ENCODE measurements at places on chromosomes 7 and 10. TPM values are rescaled to one million over a fixed set of nuclear protein-coding genes. Genes with fewer than 3 reads are reported as not detected.

- DNase-seq: no peak
Measured at GRCh38 chr7:11613292-11613930, 218.6 kb downstream of the THSD7A start.

DNA sequence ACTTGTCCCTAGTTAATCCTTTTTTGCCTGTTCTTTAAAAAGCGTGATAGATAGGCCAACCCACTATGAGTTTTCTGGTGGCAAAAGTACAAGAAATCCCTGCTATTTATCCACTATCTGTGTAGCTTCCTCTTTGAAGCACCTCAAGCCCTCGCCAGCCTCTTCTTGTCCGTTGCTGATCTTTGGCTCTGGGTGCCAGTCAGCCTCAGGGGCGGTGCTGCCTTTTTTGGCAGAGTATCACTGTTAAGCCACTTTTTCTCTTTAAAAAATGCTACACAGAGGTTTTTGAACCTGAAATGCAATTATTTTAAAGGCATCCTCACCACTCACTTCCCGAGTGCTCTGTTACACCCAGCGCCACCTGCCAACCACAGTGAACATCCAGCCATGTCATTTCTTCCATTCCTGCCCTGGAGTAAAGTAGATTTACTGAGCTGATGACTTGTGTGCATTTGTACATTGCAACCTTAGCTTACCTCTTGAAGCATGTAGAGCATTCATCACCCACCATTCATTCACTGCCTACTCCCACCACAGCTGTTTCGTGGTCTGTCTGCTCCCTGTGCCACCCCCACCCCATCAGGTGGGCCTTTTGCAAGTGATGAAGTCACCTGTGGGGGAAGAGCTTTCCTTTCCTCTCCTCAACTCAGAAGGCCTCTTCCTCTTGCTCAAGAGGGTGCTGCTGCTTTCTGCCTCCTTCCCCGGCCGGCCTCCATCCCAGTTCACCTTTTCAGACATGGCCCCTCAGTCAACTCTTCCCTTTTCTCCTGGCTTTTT is 414.2 kb upstream of the GALNT17 start:
- DNase-seq: no peak

The HOXA7 gene
- not detected for total RNA-seq

- no peak for DNase-seq
Measured at GRCh38 chr7:68544851-68545250, 1053.4 kb upstream of the AUTS2 start.

GRCh38 chr7:4018601-4019316 is 663.3 kb upstream of the FOXK1 start:
- DNase-seq: no peak

DNA sequence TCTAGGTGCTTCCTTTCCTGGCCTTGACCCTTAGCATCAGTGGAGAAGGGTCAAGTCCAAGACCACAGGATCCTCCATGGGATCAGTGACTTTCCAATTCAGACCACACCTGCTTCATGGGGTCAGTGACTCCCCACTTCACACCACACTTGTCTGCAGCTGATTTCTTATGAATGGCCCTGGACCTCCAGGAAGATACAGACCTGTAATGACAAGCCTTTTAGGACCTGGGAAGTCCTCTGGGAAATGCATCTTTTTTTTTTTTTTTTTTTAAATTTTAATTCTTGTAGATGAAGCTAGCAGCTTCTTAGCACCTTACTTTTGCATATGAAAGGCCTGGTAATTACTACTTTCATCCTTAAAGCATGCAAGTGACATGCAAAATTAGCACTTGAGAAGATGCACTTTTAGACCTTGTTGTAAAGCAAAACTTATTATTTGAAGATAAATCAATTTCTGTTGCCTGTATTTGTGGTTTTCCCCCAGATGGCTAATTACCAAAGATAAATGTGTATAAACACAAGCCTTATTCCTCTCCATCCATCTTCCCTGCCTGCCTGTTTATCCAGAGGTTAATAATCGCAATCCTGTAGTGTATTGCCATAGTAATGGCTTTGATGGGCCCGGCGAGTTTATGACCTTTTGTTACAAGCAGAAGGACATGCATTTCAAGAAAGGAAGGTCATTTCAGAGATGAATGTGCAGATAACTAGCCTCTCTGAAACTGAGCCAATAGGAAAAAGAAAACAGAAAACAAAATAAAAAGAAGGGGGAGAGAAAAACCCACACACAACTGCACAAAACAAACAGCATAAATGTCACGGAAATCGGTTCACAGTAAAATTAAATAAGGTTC is 1018.7 kb downstream of the TYW1 start:
- DNase-seq: no peak

DNA sequence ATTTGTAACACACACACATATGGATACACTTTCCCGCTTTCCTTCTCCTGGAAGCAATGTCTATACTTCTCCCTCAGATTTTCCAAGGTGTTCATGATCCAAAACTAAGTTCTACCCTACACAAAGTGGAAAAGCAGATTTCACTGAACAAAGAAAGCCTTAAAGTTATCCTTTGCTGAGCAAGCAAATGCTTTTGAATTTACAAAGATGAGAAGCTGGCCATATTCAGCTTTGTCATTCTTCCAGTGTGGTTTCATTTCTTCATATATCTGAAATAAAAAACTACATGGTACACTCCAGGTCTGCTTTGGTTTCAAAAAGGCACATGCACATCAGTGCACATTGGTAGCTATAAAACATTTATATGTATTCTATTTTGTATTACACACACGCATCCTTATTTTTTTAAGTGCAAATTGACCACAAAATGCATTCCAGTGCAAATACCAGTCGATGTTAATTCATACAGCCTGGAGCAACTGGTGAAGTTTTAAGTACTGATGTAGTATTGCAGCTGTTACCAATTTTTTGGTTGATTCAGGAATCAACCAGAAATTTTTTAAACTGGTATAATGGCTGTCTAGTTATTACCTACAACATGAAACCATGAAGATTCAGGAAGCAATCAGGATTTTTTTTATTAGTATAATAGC is 65.5 kb upstream of the SRPK2 start:
- DNase-seq: no peak

The KNDC1 gene
- 33.9 TPM for total RNA-seq
